ENCODE measurements at places on chromosomes 4 and X.
A peak's percentile ranks its signal among the peaks of the same experiment; 100 is the strongest.

- DNase-seq: no peak
Observed at GRCh38 chrX:124507246-124507645, 160.9 kb downstream of the SH2D1A start.

GRCh38 chrX:3501833-3502535 is 155.5 kb upstream of the MXRA5 start:
- no peak for DNase-seq

DNA sequence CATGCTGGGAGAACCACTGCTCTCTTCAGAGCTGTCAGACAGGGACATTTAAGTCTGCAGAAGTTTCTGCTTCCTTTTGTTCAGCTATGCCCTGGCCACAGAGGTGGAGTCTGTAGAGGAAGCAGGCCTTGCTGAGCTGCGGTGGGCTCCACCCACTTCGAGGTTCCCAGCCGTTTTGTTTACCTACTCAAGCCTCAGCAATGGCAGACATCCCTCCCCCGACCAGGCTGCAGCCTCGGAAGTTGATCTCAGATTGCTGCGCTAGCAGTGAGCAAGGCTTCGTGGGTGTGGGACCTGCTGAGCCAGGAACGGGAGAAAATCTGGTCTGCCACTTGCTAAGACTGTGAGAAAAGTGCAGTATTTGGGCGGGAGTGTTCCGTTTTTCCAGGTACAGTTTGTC is 118.9 kb downstream of the SLC10A6 start:
- DNase-seq: peak; percentile 19

DNA sequence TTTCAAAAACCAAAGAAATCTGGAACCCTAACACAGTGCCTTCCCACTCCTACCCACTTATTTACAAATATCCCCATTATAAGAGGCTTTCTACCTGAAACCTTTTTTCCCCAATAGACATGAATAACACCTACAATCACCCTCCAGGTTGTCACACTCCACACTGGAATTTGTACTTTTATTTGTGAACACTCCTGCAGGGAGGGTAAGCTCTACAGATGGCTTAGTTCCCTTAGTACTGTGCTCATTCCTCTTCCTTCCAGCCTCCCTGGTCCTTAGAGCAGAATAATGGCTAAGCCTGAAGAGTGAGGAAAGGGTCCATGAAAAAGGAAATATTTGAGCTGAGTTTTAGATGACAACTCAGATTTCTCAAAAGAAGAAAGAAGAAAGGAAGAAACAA is 22.2 kb upstream of the SULT1E1 start:
- no peak for DNase-seq

Data from CD4-positive, alpha-beta T cell treated with Interleukin-6 for 4 hours (primary cell).